ENCODE measurements at places on chromosomes 4 and X.

DNA sequence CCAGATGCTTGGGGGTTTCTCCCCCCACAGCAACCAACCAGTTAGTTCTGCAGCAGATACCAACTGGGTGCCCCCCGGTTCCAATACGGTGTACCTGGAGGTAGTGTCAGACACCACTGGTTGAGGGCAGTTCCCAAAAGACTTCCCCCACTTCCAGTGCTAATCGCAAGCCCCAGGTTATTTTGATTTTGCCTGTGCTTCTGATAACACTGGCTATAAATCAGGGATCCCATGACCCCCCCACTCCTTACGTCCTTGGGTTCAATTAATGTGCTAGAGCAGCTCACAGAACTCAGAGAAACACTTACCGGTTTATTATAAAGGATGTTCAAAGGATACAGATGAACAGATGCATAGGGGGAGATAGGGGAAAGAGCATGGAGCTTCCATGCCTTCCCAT lies 5.5 kb downstream of the CLCN3 start:
- DNase-seq = no peak

- DNase-seq = no peak
Measured at GRCh38 chrX:97315939-97316338, 432.2 kb downstream of the RPA4 start.

GRCh38 chr4:118935819-118936218 lies 47.2 kb downstream of the SYNPO2 start:
- no peak for DNase-seq

DNA sequence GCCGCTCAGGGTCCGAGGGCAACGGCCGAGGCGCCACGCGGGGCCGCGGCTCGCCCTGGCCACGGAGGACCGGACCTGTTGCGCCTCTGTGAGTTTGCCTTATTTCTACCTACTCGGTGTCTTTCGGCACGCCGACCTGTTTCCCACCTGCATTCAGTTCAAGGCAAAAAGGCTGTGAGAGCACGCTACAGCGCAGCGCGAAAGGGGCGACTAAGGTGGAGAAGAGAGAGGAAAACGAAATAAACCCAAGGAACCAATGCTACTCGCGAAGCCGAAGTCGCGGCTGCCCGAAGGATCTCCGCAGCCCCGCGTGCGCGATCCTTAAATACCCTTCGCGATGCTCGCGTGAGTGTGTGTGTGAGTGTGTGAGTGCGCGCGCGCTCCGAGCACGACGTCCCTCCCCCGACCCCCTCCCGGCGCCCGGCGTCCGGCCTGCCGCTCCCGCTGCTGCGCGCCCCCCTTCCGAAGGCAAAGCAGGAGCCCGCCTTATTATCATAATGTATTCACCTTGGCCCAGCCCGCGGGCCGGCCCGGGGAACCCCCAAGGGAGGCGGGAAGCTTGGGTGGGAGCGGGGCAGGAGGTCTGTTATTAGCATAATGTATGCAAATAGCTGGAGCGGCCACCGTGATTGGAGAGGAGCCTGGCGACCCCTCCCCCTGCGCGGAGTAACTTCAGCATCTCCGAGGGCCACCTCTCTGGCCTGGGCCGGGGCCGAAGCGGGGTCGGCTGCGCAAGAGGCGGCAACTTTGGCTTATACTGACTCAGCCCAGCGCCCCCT lies at the start of gene COL25A1:
TSS of gene COL25A1 (minus strand) at position 298 of the 779 bp plus-strand sequence.
- peak; percentile 94 for DNase-seq

DNA sequence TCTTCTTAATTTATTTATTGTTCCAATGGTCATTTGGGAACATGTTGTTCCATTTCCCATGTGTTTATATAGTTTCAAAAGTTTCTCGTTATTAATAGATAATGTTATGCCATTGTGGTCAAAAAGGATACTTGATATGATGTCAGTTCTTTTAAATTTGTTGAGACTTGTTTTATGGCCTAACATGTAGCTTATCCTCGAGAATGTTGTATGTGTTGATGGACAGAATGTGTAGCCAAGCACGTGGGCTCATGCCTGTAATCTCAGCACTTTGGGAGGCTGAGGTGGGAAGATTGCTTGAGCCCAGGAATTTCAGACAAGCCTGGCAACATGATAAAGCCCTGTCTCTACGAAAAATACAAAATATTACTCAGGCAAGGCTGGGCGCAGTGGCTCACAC lies 168.5 kb upstream of the USP38 start:
- DNase-seq = no peak

- no peak for DNase-seq
Measured at GRCh38 chrX:3449287-3449686, 102.8 kb upstream of the MXRA5 start.

DNA sequence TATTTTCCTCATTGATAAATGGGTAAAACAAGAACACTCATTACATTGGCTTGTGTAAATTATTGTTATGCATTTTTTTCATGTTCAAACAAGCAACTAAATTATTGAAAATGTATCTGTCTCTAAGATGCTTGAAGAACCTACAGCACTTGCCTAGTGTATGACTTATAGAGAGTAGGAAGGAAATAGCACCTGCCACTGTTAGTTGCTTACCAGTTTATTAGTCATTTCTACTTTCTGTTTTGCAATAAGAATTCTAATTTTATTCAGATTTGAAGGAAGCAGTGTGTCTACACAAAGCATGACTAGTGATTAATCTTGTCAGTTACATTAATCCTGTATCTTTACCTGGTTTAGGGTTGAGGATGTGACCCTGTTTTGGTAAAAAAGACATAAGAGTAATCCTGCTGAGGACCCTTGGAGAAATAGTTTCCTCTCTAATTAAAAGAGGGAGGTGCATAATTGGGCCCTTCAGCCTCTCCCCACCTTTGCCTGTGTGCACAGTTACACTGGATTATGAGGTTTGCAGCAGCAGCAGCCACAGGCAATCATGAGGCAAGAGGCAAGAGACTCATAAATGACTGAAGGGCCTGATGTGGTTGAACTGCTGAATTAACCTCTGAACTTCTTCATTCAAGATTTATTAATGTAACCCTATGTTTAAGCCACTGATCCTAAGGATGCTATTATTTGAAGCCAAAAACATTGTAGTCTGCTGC lies 1202.1 kb downstream of the ADGRL3 start:
- DNase-seq = no peak

DNA sequence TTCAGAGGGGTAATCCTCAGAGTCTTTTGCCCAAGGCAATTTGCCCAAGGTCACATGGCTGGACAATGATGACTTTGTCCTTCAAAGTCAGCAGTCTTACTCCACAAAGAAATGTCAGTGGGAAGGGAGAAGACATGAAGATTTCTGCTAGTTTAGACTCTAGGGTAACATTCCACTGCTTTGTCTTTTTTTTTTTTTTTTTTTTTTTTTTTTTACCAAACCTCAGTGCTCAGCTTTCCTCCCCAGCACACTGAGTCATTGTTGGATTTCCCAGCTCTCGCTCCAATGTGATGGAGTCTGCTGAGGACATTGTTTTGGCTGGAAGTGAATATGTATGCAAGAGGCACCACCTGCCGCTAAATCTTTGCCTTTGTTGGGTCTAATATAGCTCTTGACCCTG lies 7.2 kb upstream of the C1QTNF7 start:
- no peak for DNase-seq

- no peak for DNase-seq
Measured at GRCh38 chr4:185993328-185993973, 75.5 kb upstream of the TLR3 start.

- no peak for DNase-seq
Measured at GRCh38 chr4:5134620-5135019, 83.3 kb downstream of the STK32B start.

DNA sequence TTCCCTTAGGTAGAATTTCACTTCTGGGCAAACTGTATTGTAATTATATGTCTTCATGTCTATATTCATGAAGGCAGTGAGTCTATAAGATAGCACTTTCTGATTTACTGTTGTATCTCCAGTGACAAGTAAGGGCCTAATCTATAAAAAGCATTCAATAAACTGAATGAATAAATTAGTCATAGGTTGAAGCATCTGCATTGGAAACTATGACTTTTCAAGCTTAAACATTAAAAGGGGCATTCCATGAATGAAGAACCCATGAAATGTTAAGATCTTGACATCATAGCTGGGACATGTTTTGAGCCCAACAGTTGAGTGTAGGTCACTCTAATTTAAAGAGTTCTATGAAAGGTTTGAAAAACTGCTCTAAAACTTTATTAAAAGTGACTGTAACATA lies 159.3 kb upstream of the LCORL start:
- DNase-seq = no peak

DNA sequence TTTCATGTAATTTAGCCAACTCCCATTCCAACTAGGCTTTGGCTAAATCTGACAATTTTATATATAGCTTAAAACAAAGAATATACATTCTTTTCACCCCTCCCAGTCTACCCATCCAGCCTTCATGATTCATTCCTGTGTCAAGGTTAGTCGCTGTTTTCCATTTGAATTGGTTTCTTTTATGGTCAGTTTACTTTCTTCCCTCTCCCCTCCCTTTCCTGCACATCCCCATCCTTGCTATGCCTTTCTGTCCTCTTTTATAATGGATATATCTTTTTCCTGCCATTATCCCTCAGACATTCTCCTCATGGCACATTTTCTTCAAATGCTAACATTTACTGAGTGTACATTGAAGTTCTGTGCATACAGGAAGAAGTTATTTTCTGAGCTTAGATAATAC lies 4.7 kb downstream of the ZXDB start:
- DNase-seq = peak; percentile 89

- DNase-seq = no peak
Measured at GRCh38 chrX:13283512-13283911, 36.3 kb downstream of the ATXN3L start.

- no peak for DNase-seq
Measured at GRCh38 chr4:106116025-106116424, 200.0 kb downstream of the TBCK start.

DNA sequence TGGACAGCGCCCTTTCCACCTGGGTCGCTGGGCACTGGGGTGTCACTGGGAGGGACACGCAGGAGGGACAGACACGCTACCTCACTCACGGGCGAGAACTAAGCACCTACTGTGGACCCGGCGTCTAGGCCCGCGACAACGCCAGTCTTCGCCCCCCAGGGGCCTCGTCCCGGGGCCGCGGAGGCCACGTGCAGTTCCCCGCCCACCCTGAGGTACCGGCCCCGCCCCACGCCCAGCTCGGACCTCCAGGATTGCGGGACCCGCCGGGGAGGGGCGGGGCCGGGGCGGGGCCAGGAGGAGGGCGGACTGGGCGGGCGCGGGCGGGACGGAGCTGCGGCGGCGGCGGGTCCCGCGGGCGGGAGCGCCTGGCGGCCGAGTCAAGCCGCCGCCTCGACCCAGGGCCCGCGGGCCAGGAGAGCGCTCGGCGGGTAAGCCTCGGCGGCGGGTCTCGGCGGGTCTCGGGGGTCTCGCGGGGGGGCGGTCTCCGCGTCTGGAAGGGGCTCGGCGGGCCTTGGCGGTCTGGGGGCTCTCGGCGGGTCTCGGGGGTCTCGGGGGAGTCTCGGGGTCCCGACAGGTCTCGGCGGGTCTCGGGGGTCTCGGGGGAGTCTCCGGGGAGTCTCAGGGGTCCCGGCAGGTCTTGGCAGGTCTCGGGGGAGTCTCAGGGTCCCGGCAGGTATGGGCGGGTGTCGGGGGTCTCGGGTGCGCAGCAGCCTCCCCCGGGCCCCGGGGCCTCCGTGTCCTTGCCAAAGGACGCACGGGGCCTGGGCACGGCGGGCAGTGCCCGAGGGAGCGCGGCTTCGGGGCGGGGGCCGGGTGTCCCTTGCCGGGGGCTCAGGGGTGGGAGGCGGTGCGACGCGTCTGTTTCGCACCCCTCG lies at the start of gene SH3BP2:
TSS of gene SH3BP2 (plus strand) at position 375 of the 875 bp plus-strand sequence. CDS start 27,533 bp downstream, outside the sequence.
- peak; percentile 95 for DNase-seq

DNA sequence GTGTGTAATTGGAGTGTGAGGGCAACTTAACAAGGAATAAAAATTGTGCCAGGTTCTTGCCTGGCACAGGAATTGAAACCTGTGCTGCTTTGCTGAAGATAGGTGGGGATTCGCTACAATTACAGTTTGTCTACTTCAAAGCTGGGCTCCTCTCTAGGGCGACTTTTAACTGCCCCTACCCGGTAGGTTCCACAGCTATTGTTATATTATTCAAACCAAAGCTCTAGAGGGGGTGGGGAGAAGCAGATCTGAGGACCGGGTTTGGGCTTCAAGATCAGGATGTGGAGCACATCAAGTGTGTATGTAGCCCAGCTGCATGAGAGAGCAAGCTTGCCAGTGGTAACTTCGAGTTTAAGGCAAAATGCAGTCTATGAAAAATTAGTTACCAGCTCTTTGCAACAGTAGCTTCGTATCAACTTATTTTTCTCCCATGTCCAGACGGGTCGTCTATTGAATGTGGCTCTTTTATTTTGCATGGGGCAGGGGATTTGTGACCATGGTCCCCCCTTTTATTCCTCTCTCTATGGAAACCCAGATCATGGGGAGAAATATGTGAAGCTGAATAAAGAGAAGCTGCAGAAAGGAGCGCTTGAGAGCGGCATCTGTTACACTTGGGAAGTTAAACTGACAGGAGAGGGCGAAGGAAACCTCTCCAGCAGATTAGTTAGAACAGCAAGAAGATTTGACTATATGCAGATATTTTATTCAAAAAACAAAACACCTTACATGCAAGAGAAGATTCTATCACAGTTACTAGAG lies 3.2 kb upstream of the POU3F4 start:
- DNase-seq = no peak

GRCh38 chr4:21778702-21779101 lies 169.9 kb downstream of the KCNIP4 start:
- DNase-seq = no peak

DNA sequence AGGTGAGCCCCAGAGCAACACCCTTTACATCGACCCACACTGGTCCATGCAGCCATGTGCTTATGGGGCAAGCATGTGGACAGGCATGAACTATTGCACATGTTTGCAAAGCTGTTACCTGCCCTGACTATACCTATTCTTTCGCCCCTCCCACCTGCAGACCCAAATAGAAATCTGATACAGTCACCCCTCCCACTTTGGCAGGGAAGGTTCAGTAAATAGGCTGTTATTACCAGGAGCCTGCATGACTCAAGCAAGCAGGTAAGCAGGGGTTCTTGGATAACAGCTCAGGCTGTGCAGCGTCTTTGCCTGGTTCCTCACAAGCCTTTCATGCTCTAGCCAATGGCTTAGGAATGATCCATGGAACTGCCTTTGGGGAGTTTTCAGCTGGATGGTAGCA lies 122.7 kb upstream of the DIPK2B start:
- no peak for DNase-seq

DNA sequence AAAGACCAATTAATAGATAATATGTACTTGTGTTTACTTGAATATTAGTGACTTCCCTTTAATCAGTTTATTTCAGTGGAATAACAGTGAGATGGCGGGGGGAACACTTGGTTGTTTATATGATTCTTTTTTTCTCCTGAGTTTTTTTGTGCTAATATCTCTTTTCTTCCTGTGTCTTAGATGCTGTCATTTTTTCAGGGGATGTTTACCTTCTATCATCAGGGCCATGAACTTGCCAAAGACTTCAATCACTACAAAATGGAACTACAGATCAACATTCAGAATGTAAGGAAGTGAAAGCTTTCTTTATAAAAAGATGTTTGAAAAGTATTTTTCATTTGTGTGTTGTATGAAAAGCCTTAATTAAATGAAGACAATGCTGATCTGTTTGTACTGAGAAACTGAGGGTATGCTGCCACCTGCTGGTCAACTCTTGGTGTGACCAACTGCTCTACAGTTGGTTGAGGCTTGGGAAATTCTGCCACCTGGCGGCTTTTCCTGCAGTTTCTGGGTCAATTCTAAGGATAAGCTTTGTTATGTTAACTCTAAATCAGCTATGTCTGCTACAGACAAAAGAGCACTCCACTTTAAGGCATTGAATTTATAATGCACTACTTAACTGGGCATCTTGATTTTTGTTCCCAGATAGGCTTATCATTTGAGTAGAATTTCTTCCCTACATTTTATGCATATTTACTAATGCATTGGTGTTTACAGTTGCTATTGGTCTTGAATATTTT lies 134.8 kb downstream of the ARHGAP10 start:
- peak; percentile 96 for DNase-seq
